Stimulated activated CD8-positive, alpha-beta memory T cell treated with anti-CD3 and anti-CD28 coated beads, Interleukin-2, amount 100 ng/mL, for 1 hour (primary cell): ENCODE measurements at places on chromosomes 7 and 10.

- no peak for DNase-seq
Observed at GRCh38 chr7:158973440-158973839, 117.1 kb downstream of the DYNC2I1 start.

GRCh38 chr10:132448248-132448731 is 51.3 kb downstream of the PWWP2B start:
- peak; percentile 39 for DNase-seq

- DNase-seq, result no peak
Observed at GRCh38 chr7:142954680-142955268, 7.4 kb downstream of the KEL start.

DNA sequence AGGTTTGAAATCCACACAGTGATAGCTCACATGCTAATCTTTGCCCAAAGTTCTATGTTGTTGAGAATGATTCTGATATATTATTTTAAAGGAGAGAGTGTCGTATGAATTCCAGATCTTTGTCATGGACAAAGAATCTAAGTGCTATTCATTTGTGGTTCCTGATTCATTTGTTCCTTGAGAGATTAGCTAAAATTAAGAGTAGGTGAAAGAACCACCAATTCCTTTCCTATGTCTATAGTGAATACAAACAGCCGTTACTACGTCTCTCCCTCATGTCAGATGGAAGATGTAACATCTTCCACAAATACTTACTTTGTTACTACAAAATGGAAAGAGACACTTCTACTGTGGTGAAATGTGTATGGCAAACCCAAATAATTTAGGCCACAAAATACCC is 3.3 kb upstream of the PLXDC2 start:
- DNase-seq, result no peak

DNA sequence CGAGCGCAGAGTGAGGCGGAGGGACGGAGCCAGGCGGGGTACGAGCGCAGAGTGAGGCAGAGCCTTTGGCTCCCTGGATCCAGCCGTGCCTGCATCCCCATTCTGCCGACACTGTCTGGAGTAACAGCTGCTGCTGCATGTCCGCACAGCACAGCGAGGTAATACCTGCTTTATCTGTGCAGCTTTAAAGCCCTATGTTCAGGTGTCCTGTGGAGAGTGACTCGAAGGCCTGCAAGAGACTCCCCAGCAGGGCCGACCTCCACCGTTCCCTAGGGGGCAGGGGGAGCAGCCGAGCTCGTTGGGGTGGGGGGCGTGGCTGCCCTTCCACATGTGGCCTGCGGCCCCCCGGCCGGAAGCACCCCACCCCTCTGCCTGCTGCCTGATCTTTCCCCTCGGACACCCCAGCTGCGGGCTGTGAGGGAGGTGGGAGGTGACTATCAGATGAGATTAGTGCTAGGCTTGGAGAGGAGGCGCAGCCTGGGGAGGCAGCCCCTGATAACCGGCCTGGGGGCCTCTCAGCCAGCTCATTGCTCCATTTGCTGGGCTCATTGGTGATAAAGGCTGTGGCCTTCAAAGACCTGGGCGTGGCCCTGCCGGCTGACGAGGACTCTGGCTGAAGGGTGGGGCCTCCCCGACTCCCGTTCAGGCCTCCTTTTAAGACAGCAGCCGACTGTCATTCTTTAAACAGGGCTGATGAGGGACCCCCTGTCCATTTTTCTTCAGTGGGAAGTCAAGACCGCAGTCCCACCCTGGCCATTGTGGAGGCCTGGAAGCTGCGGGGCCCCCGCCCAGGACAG is 8.0 kb downstream of the VENTX start:
- DNase-seq, result no peak

- DNase-seq, result no peak
Observed at GRCh38 chr7:1922071-1922869, 252.2 kb downstream of the ELFN1 start.

- DNase-seq, result no peak
Observed at GRCh38 chr7:140084142-140084655, 21.4 kb upstream of the PARP12 start.

GRCh38 chr10:77467422-77467963 is 170.1 kb downstream of the KCNMA1 start:
- DNase-seq, result no peak

- no peak for DNase-seq
Observed at GRCh38 chr7:22730921-22731654, 4.1 kb downstream of the IL6 start.

GRCh38 chr10:29501692-29502091 is 133.1 kb downstream of the SVIL start:
- no peak for DNase-seq

- DNase-seq, result no peak
Observed at GRCh38 chr10:70918851-70919530, 30.6 kb upstream of the PCBD1 start.

GRCh38 chr7:105496521-105496920 is 25.6 kb downstream of the PUS7 start:
- DNase-seq, result no peak

- DNase-seq, result no peak
Observed at GRCh38 chr10:4867520-4868356, 41.7 kb downstream of the AKR1E2 start.

GRCh38 chr7:149714910-149715471 is 58.4 kb downstream of the ZNF467 start:
- DNase-seq, result no peak

- no peak for DNase-seq
Observed at GRCh38 chr7:57404967-57405421, 45.0 kb upstream of the ZNF716 start.

- no peak for DNase-seq
Observed at GRCh38 chr10:20993389-20993788, 96.3 kb upstream of the NEBL start.

GRCh38 chr7:106552645-106553445 is 108.1 kb downstream of the CCDC71L start:
- DNase-seq, result no peak

DNA sequence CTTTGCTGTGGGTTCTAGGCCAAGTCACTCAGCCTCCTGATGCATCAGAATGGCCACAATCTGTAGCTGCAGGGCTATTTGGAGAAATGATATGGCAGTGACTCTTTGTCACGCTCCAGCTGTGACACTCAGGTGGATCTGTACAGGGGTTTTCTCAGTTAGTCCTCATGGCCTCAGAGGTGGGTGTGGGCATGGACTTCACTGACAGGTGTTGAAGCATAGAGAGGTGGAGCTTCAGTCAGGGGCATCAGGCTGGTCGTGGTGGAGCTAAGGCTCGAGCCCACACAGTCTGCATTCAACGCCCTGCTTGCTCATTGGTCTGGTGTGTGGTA is 21.2 kb downstream of the PALD1 start:
- no peak for DNase-seq

GRCh38 chr7:129896568-129897382 is 56.0 kb downstream of the UBE2H start:
- no peak for DNase-seq

DNA sequence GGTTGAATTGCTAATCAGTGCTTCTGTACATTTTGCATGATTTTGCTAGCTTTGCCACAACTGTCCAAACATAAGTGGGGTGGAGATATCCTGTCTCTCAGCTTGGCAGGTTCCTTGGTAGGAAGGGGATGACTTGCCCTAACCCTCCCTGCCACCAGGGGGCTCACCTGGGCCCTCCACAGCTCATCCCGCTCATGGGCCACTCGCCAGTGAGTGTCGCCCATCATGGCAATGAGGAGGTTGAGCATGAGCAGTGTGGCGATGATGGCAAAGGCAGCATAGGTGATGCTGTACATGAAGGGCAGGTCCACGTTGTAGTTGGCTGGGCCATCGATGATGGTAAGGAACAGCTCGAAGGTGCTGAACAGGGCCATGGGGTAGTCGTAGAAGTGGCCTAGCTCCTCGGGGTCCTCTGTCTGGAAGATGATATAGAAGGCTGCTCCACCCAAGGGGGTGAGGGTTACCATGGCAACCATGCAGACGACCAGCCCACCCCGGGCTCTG is 12.2 kb downstream of the TRPV6 start:
- no peak for DNase-seq

DNA sequence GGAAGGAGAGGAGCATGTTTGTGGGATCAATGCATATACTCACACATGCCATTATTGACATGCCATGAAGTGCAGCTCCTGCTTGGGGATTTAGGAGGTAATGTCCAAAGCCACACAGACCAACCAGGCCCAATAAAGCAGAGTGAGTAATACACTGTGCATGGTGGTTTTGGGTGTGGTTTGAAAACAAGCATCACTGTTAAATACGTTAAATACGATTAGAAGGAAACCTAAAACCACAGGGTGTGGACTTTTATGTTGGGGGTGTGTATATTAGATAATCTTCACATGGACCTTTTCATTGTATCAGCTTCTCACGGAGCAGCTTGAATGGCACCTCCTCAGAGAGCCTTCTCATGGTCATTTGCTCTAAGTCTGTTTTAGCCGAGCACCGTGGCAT is 10.4 kb upstream of the EIF3A start:
- DNase-seq, result no peak

GRCh38 chr10:130587718-130588117 is 451.5 kb downstream of the GLRX3 start:
- DNase-seq, result no peak

GRCh38 chr7:28042721-28043120 is 137.9 kb downstream of the JAZF1 start:
- no peak for DNase-seq

- no peak for DNase-seq
Observed at GRCh38 chr7:107167483-107168232, 1.1 kb upstream of the HBP1 start.

DNA sequence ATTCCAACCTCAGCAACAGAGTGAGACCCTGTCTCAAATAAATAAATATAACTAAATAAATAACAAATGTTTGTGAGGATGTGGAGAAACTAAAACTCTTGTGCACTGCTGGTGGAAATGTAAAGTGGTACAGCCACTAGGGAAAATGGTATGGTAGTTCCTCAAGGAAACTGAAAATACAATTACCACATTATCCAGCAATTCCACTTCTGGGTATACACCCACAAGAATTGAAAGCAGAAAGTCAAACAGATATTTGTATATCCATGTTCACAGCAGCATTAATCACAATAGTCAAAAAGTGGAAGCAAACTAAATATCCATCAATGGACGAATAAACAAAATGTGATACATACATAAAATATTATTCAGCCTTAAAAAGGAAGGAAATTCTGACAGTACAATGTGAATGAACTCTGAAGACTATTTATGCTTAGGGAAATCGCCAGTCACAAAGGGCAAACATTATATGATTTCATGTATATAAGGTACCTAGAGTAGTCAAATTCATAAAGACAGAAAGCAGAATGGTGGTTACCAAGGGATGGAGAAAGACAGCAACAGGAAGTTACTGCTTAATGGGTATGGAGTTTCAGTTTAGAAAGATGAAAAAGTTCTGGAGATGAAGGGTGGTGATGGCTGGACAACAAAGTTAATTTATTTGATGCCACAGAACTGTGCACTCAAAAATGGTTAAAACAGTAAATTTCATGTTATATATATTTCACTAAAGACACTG is 9.8 kb downstream of the ARHGAP12 start:
- no peak for DNase-seq

- no peak for DNase-seq
Observed at GRCh38 chr7:94355454-94355853, 39.2 kb upstream of the COL1A2 start.

- DNase-seq, result no peak
Observed at GRCh38 chr10:110553905-110554304, 13.6 kb upstream of the SMC3 start.

- DNase-seq, result no peak
Observed at GRCh38 chr7:195010-195829, 2.8 kb downstream of the FAM20C start.

- no peak for DNase-seq
Observed at GRCh38 chr7:122137251-122138077, 6.6 kb downstream of the AASS start.

DNA sequence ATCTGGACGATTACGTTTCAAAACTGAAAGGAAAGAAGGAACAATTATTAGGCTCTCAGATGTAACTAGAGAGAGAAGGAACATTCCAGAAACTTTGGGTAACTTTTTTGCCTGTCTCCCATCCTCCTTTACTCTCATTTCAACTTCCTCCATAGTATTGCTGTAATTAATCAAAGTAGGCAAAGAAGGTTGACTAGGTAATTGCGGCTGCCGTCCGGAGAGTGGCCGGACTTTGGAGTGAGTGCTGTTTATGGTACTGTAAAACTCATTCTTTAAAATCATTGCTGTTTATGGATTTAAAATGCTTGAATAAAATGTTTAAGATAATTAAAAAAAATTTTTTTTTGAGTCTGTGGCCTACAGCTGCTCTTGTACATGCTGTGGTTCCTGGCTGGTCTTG is 56.4 kb downstream of the RBM33 start:
- DNase-seq, result no peak

- DNase-seq, result peak; percentile 39
Observed at GRCh38 chr7:107742678-107743566, 1.0 kb upstream of the CBLL1 start.

DNA sequence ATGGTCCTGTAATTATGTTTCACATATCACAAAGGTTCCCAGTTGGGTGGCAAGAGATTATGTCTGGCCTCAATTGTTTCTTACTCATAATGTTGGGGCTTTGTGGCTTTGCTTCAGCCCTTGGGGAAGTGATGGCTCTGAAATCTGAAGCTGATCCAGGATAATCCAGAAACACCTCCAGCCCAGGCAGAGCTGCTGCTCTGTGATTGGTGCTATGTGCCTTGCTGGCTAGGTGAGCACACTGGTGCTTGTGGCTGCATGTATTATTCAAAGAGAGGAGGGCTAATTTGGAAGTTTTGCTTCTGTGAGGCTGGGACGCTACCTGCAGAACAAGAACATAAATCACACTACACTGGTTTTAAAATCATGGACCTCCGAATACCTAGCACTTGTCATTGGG is 346.6 kb upstream of the MGMT start:
- no peak for DNase-seq

- no peak for DNase-seq
Observed at GRCh38 chr7:107152011-107152410, 16.8 kb upstream of the HBP1 start.

- no peak for DNase-seq
Observed at GRCh38 chr7:17526621-17527020, 228.2 kb downstream of the AHR start.

DNA sequence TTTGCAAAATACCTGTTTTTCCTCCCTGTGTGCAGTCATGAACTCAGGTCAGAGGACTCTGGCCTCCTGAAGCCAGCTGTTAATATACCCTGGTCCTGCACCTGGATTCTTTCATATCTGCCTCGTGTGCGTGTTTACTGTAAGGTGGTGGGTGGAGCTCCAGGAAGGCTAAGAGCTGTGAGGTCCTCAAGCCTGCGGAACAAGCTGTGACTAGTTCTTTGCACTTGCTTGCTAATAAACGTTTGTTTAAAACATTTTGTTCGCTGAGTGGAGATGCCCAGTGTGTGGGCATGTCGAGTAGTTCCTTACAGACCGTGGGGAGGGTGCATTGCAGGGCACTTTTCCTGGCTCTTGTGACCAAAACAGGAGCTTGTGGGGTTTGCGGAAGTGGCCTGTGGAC is 139.0 kb downstream of the DOCK1 start:
- no peak for DNase-seq

GRCh38 chr7:94998266-94999068 is 91.1 kb downstream of the PPP1R9A start:
- DNase-seq, result no peak

DNA sequence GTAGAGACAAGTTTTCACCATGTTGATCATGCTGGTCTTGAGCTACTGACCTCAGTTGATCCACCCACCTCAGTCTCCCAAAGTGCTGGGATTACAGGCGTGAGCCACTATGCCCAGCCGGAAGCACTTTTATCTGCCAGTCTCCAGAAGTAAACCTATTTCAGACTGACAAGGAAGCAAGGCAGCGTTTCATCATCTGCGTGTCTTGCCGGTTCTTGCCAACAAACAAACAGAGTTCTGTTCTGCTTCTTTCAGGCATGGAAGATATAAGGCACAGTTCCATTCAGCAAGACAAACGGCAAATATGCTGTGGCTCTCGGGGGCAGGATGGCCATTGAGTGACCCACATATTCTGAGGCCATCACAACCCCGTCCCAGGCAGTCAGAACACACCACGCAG is 15.5 kb upstream of the LARP4B start:
- DNase-seq, result no peak
